ENCODE measurements at places on chromosomes 13 and 19.

GRCh38 chr19:9940778-9941177 lies 4.5 kb upstream of the OLFM2 start:
- DNase-seq, result no peak

DNA sequence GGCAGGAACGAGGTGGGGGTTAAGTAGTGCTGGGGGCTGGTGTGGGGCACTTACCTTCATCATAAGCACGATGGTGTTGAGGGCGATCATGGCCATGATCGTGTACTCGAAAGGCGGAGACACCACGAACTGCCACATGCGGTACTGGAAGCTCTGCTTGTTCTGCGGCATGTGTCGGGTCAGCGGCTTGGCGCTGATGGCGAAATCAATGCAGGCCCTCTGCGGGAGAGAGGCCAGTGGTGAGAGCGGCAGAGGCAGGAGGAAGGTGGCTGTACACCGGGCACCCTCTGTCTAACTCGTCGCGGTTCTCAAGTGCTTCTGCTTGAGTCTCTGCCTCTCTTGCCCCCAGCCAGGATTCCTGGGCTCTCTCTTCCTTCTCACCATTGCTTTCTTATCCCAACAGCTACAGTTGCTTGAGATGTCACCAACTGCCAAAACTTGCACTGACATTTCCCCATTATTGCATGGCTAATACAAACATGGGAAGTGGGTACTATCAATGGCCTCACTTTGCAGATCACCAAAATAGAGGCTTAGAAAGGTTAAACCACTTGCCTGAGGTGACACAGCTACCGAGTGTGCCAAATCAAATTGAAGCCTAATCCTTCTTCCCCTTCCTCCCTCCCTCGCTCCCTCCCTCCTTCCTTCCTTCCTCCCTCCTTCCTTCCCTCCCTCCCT lies 105.0 kb downstream of the IER2 start:
- DNase-seq, result no peak

DNA sequence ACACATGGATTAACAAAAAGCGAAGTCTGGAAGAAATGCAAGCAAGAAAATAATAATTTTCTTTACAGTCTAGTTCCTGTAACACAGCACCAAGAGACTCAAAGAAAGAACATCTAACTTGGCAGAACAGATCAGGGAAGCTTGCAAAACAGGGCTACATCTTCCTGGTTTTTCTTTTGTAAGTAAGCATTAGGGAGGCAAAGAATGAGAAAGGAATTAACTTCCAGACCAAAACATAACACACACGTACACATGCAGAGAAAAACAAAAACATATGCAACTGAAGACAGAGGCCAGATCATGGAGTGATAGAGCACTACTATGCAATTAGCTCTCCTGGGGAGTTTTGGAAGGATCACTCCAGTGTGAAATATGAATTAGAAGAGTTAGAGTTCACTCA lies 120.5 kb downstream of the DIAPH3 start:
- no peak for DNase-seq

- no peak for DNase-seq
Measured at GRCh38 chr13:105725887-105726286, 809.6 kb downstream of the EFNB2 start.

- no peak for DNase-seq
Measured at GRCh38 chr19:18123819-18124218, 26.2 kb downstream of the MAST3 start.

DNA sequence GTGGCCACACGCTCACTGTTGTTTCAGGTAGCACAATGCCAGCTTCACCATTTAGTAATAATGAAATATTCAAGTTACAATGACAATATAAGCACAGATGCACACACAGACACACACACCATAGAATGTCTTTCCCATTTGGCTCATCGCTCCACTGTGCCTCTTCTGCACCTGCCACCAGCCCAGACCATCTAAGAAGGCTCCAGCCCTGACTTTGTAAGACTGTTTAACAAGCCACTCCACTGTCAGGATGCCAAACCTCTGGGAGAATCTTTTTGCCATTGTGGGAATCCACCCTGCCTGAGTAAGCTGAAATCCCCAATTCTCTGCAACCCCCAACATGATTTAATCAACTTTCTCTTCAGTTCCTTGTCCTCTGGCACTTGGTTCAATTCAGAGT lies 60.6 kb downstream of the LHFPL6 start:
- no peak for DNase-seq

DNA sequence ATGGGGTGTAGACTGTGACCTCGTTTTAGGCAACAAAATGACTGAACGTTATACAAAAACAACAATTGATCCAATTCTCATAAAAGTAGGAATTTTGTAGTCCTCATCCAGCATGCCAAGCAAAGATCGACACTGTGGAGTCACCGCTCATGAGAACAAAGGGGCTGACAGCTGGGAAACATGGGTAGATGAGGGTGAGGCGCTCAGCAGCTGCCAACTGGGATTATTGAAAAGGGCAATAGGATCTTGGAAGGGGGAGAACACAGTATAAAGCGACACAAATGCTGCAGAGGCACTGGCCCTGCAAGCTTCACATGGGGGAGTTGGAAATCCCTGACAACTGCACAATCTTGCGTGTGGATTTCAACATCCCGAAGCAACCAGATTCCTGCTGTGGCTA lies 5.4 kb upstream of the ZNF765 start:
- no peak for DNase-seq

DNA sequence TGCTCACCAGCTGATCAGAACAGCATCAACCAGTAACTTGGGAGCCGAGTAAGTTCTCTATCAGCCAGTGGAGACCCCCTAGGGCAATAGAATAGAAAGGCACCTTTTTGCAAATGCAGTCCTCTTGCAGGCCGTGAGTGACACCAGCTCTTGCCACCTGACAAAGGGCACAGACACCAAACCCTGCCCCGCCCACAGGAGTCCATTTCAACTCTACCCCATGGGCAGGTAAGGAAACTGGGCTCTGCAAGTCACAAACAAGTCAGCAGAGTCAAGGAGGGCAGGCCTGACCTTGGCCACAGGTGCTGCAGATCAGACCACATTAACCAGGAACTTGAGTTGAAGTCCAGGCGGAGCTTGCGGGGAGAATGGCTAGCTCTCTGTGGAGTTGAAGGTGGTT lies 77.4 kb upstream of the SPATA13 start:
- DNase-seq, result no peak

- DNase-seq, result no peak
Measured at GRCh38 chr19:52428937-52429336, at the start of gene ZNF534. Gene ZNF534, plus strand, starts transcription at chr19:52429148. Its CDS starts 2,327 bp downstream, at chr19:52431475.

GRCh38 chr19:1189419-1189818 lies 15.4 kb upstream of the SBNO2 start:
- DNase-seq, result no peak

GRCh38 chr19:1363599-1363998 lies 20.1 kb upstream of the NDUFS7 start:
- DNase-seq, result no peak

DNA sequence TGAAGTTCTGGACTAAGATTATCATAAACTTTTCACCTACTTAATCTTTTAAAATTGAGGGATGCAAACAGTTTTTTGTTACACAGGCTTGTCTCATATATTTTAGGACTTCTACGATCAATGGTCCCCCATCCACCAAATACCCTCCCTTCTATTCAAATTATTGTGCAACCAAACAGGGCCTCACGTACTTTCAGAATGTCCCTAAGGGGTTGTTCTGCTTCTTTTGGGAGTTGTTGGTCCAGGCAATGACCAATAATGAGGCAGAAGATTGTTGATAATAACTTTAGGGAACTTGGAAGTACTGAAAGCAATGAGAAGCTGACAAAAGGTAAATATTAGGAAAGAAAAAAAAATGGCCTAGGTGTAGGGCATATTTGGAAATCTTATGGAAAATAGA lies 2.9 kb downstream of the DNAJC15 start:
- DNase-seq, result no peak

DNA sequence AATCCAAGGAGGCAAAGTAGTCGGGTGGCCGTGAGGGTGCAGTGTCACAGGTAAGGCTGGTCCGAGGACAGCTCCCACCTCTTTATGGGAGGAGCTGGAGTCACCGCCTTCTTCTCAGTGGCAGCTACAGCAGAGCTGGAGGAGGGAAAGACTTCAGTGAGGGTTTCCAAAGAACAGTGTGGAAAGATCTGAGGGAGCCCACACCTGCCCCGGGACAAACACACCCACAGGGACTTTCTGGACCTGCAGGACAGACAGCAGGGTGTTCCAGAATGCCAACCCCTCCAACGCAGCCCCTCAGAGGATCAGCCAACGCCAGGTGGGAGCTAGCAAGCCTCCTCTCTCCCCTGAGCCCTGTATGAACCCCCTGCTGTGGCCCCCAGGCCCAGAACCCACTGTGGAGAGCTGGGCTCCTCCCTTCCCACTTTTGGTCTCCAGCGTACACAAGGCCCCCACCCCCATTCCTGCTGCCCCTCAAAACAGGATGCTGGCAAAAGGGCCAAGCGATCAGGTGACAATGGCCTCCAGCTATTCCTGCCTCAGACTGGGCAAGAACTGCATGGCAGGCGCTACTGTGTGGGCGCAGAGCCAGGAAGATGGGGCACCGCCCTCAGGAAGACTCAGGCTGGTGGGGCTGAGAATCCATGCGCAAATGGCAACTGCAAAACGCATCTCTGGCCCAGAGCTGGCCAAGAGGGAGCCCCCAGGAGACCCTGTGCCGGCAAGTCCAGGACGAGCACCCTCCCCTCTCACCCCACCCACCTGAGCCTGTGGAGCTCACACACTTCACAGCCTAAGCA lies 3.5 kb upstream of the CD320 start:
- no peak for DNase-seq

GRCh38 chr13:43911871-43912270 lies 32.2 kb downstream of the LACC1 start:
- DNase-seq, result no peak

- no peak for DNase-seq
Measured at GRCh38 chr13:38900188-38900587, 90.4 kb downstream of the STOML3 start.

DNA sequence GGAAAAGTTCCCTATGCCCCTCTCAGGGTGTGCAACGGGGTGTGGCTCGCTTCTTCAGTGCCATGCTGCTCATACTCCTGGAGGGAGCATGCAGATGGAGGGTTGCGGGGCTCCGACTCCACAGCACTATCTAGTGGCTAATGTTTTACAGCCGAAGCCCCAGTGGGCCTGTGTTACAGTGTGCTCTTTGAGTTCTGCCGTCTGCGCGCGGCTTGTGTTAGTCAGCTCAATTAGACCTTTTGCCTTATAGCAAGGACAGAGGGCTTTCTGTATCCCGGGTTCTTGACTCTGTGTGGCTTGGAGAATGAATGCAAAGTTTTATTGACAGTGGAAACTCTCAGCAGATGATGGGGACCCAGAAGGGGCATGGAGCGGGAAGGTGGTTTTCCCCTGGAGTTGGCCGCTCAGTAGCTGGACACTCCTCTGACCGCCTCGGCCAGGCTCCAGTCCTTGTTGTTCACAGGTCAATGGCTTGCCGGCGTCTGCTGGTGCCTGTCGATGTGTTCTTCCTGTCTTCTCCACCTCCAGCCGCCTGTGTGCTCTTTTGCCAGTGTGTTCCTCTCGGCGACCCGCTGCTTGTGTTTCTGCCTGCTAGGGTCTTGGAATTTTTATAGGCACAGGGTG lies 383.4 kb downstream of the LMO7 start:
- DNase-seq, result no peak

- no peak for DNase-seq
Measured at GRCh38 chr13:108437496-108437895, 168.0 kb downstream of the TNFSF13B start.

DNA sequence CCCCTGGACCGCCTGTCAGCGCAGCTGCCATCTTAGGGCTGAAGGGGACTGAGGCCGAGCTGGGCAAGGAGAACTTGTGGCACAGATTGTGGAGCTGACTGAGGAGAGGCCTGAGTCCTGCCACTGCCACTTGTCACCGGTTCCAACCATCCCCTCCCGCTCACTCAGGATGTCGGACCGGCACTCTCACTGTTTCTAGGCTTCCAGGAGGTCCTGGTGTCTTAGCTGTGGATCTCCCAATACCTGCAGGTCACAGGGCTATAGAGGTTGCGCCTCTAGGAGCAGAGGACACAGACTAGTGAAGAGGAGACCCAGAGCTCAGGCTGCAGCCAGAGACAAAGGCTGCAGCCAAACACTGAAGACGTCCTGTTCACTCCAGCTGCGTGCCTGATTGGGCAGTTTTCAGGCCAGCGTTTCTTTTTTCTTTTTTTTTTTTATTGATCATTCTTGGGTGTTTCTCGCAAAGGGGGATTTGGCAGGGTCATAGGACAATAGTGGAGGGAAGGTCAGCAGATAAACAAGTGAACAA lies 15.3 kb upstream of the ZNF486 start:
- DNase-seq, result no peak

- no peak for DNase-seq
Measured at GRCh38 chr19:38850436-38850975, 720 bp upstream of the HNRNPL start.

- DNase-seq, result no peak
Measured at GRCh38 chr13:23183292-23183691, 2.5 kb downstream of the SGCG start.

GRCh38 chr19:948842-949496 lies 23.1 kb downstream of the ARID3A start:
- DNase-seq, result no peak

Data from HFF-Myc (cell line).